Cerebellum (tissue), 4 donors: ENCODE measurements at places on chromosomes 13 and 19. TPM values are rescaled to one million over a fixed set of nuclear protein-coding genes. Genes with fewer than 3 reads are reported as not detected.

- no peak for DNase-seq
These were observed 3.7 kb upstream of the IRS2 start for GRCh38 chr13:109790086-109790485.

DNA sequence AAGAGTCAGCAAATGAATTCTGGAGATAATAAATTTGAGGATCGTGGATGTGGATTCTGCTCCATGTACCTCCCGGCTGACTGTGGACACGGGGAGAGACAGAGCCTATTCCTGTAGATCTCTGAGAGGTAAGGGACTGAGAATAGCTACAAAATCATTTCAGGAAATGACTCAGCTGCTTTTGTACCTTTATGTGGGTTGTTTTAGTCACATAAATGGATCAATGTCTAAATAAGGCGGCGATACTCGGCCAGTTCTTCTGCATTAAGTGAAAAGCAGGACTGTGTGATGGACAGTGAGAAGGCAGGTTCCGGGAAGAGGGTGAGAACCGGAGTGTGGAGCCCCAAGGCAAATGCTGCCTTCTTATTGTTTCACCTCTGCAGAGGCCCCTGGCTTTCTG, 128.1 kb downstream of the EFNB2 start:
- no peak for DNase-seq

DNA sequence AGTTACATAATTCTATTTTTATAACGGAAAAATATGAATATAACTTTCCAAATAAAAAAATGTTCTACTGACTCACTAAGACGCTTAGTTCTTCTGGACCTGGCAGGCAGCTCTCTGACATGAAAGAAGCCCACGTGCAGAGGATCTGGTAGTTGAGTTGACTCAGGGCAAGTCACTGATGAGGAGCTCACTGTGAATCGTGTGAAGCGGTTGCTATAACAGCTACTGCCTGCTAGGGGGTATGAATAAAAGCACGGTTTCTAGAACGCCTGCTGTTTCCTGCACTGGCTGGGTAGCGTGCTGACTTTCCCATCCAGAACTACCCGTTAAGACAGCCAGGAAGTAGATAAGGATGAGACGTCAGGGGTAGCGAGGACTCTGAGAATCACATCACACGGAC, 54.7 kb upstream of the WASF3 start:
- no peak for DNase-seq

DNA sequence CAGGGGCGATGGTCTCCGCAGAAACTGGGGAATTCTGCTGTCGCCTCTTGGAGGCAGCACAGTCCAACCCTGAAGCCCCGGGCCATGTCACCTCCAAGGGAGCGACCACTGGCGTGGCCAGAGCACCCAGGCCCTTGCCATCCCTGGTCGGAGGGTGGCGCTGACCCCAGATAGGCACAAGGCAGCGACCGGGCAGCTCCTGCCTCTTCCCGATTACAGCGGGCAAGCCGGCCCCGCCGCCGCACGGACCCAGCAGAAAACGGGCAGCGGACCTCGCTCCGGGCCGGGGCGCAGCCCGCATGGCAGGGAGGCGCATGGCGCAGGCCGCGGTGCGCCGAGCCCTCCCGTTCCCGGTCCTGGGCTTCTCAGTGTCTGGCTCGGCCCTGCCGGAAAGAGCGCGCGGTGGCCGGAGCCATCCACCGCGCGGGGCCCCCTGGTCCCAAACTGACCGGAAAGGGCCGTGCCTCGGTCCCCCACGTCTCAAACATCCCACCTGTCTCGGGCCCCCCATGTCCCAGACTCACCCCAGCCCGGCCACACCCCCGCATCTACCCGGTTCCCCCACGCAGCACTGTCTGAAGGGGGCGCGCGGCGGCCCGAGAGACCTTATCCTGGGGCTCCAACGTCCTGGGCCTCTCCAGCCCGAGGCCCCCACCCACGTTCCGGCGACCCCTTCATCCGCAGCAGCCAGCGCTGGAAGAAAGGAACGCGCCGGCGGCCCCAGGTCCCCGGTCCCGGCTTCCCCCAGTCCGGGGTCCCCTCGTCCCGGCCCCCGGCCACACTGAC, 727 bp downstream of the CERS1 start:
- DNase-seq, result peak; percentile 71

DNA sequence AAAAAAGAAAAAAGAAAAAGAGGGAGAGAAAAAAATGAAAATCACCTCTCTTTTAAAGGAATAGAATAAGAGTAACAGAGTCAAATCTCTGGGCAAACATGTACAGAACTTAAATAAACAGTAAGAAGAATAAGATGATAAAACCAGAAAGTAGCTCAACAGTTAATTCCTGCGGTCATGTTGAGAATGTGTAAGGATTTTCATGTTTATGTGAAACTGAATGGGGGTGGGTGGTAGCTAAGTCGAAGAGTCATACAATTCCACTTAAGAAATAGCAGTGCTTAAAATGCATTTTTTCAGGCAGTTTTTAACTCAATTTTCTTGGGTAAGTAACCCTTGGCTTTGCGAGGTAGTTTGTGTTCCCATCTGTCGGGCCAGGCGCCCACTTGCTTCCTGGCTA, 60.9 kb downstream of the PEX11G start:
- no peak for DNase-seq

DNA sequence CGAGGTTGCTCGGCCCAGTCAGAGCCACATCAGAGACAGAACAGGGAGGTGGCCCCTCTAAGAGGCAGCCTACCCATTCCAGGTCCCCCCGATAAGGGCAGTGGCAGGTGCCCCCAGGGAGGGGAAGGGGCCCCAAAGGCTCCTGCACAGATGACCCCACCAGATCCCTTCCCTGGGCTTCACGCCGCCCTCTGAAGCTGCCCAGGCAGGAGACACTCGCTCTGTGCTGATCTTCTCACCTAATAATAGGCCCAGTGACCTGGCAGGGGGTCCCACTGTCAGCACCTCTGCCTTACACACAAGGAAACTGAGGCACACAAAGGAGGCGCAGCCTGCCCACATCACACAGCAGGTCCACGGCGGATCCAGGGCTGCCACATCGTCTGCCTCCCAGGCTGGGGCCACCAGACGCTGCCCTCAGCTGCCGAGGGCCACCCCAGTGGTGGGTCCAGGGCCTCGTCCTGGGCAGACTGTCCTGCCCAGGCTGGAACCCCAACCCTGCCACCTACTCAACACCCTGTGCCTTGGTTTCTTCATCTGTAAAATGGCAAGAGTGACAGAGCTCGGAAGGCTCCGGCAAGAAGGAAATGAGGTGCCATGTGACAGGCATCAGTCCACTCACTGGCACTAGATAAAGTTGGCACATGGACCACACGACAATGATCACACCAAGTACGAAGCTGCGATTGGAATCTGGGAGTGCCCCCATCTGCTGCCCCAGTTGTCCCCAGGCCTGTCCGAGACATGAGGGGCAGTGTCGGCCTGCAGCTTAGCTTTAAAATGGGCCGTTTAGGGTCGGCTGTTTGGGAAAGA, 56.5 kb downstream of the KLF2 start:
- no peak for DNase-seq

- no peak for DNase-seq
These were observed 23.8 kb downstream of the TEX101 start for GRCh38 chr19:43438291-43439031.

GRCh38 chr19:11506101-11506555, 489 bp upstream of the ZNF653 start:
- DNase-seq, result no peak

- DNase-seq, result no peak
These were observed 36.0 kb upstream of the KPNA3 start for GRCh38 chr13:49828453-49828852.

- DNase-seq, result no peak
These were observed 11.6 kb upstream of the RETN start for GRCh38 chr19:7657131-7657751.

DNA sequence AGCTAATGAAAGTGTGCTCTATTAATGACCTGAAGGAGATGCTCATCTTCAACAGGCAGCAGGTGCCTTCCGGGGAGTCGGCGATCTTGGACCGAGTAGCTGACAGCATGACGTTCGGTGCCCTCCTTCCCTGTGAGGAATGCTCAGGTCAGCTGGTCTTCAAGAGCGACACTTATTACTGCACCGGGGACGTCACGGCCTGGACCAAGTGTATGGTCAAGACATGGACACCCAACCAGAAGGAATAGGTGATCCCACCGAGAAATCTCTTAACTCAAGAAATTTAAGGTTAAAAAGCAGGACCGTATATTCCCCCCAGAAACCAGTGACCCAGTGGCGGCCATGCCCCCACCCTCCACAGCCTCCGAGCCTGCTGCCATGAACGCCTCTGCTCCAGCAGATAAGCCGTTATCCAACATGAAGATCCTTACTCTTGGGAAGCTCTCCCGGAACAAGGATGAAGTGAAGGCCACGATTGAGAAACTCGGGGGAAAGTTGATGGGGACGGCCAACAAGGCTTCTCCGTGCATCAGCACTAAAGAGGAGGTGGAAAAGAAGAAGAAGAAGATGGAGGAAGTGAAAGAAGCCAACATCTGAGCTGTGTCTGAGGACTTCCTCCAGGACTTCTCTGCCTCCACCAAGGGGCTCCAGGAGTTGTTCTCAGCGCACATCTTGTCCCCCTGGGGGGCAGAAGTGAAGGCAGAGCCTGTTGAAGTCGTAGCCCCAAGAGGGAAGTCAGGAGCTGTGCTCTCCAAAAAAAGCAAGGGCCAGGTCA, 22.8 kb upstream of the ANKRD10 start:
- no peak for DNase-seq

GRCh38 chr13:94390881-94391280, 88.6 kb downstream of the DCT start:
- no peak for DNase-seq

DNA sequence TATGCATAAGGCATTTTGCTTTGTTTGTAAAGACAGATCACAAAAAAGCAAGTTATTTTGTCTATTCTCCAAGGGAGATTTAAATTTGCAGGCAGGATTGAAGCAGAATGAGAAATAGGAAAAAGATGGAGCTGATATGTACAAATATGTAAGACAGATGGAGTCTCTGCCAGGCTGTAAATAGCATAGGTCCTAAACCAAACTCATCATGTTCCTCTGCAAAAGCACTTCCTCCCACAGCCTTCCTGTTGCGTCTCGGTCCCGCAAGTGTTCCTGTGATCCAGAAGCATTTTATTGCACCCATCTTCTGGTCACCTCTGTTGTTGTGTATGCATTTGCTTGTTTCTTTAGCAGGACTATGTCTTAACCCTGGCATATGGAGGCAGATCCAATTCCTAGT, 95.7 kb upstream of the CLDN10 start:
- no peak for DNase-seq

DNA sequence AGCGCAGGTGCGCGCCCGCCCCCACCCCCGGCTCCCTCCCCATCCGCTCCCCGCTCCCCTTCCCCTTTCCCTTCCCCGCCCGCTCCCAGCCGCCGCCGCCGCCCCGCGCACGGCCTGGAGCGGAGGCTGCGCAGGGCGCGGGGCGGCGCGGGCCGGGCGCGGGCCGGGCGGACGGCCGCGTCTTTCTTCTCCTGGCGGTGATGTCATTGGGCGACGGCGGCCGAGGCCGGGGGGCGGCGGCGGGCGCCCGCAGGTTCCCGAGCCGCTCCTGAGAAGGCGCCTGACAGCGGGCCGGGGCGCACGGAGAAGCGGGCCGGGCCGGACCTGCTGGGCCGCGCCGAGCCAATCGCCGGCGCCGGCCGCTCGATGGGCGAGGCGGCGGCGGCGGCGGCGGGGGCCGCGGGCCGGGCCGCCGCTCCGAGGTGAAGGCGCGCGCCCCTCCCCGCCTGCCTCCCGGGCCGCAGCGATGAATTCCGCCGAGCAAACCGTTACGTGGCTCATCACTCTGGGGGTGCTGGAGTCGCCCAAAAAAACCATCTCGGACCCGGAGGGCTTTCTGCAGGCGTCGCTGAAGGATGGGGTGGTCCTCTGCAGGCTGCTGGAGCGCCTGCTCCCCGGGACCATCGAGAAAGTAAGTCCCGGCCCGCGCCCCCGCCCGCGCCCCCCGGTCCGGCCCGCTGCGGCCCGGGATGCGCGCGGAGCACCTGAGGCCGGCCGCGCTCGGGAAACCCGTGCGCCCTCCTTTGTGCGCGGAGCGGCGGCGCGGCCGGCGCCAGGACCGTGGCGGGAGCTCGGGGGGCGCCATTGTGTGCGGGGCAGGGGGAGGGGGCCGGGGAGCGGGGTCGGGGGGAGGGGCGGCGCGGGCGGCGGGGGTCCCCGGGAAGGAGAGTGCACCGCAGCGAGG, at the start of gene ARHGEF7:
Gene ARHGEF7, plus strand, starts transcription at position 250 of the 904 bp plus-strand sequence. Its CDS starts 217 bp downstream, at position 467.
- DNase-seq, result peak; percentile 66

GRCh38 chr13:106533943-106534638, 1.4 kb downstream of the EFNB2 start:
- peak; percentile 19 for DNase-seq

DNA sequence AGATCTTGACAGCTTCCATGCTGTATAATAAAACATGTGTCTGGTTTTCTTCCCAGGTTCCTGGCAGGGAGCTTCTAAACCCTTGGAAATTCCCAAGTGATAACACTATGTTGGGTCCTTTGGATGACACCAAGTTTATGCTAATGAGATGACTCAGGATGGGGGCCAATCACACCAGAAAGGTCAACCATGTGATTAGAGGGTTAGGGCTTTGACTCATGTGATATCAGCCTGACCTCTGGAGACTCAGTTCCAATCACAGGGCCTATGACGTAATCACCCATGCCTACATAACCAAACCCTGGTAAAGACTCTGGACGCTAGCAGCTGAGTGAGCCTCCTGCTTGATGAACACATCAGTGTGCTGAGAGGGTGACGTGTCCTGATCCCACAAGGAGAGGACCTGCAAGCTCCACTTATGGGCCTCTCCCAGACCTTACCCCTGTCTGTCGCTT, 203.6 kb downstream of the DCLK1 start:
- no peak for DNase-seq

DNA sequence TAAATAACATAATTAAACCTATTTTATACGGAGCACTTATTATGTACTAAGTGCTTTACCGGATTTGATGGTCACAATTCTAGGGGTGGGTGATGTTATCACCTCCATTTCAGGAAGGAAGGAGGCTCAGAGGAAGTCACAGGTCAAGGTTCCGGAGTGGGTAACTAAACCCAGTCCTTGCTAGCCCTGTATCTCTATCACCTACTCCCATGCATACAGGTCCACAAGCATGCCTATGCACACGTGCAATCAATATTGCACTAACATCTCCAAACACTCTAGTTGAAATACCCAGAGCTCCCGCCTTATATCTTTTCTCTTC, 17.8 kb upstream of the FOSB start:
- no peak for DNase-seq

DNA sequence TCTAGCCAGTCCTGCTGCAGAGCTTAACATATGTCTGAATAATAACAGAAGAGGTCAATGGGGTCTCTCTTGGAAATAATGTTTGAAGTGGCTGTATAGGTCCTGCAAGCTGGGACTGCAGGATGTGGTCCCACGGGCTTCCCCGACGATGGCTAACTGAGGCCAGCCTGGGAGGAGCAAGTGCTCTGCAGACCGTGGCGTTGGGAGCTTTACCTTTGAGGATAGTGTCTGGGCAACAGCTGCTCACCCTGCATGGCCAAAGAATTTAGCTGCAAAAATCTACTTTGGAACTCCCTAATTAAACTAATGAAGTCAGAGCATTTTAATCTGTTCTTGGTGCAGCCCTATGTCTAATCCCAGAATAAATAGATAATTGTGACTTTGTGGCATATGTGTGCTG, 18.2 kb upstream of the AMER2 start:
- no peak for DNase-seq

GRCh38 chr19:55697069-55697440, 22.0 kb downstream of the EPN1 start:
- DNase-seq, result no peak

LGI4 gene
- 2.7 TPM for total RNA-seq

GPR32 gene
- not detected for total RNA-seq

ECSIT gene
- 27.0 TPM for total RNA-seq

ZNF850 gene
- total RNA-seq, result 6.9 TPM

FLT3LG gene
- total RNA-seq, result 0.36 TPM

TMEM86B gene
- total RNA-seq, result 3.1 TPM

FUT3 gene
- 0.09 TPM for total RNA-seq

CLIP3 gene
- 30.2 TPM for total RNA-seq

MBD3L2B gene
- total RNA-seq, result not detected

APLP1 gene
- total RNA-seq, result 97.6 TPM
